ENCODE measurements at places on chromosomes 1 and 21. TPM values are rescaled to one million over a fixed set of nuclear protein-coding genes. Genes with fewer than 3 reads are reported as not detected.

Gene DNAJC28
- total RNA-seq: 3.0 TPM

Gene CFAP74
- not detected for total RNA-seq

Gene PRR9
- total RNA-seq: 1.2 TPM

Gene TAL1
- 3.1 TPM for total RNA-seq

Gene AUNIP
- total RNA-seq: not detected

Gene LY9
- total RNA-seq: 0.19 TPM

Gene AQP10
- total RNA-seq: not detected

Gene GPATCH4
- 12.7 TPM for total RNA-seq

Gene GBP7
- not detected for total RNA-seq

Gene OSCP1
- total RNA-seq: 7.9 TPM

Gene STIL
- 0.52 TPM for total RNA-seq

Gene HES4
- 31.8 TPM for total RNA-seq

Gene FAAH
- 6.3 TPM for total RNA-seq

Gene MMP23B
- total RNA-seq: 17.5 TPM

Gene DAB1
- 0.19 TPM for total RNA-seq

Gene KHDC4
- total RNA-seq: 25.9 TPM

Gene GSTM3
- total RNA-seq: 197 TPM

Gene UTS2
- total RNA-seq: not detected

Data from right atrium auricular region (tissue), 2 donors.